ENCODE measurements at places on chromosomes 3 and 15.

GRCh38 chr15:62601777-62602545 lies 436.9 kb upstream of the C2CD4B start:
- no peak for DNase-seq

GRCh38 chr3:14256561-14257342 lies 78.1 kb downstream of the LSM3 start:
- DNase-seq: no peak

DNA sequence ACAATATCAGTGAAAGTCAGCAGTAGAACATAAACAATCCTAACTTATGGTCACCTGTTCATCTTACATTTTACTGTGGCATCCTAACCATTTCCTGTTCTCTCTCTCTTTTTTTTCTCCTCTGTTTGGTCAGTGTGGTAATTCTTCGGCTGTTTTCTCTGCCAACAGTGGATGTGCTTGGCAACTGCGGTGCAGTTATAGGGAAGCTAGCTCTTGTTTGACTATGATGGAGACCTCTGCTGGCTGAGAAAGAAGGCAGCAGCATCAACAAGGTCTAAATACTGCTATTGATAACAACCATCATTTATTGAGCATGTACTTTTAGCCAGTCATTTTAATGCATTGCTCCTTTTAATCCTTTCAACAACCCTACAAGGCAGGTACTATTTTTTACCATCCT lies 723 bp upstream of the DRD3 start:
- no peak for DNase-seq

DNA sequence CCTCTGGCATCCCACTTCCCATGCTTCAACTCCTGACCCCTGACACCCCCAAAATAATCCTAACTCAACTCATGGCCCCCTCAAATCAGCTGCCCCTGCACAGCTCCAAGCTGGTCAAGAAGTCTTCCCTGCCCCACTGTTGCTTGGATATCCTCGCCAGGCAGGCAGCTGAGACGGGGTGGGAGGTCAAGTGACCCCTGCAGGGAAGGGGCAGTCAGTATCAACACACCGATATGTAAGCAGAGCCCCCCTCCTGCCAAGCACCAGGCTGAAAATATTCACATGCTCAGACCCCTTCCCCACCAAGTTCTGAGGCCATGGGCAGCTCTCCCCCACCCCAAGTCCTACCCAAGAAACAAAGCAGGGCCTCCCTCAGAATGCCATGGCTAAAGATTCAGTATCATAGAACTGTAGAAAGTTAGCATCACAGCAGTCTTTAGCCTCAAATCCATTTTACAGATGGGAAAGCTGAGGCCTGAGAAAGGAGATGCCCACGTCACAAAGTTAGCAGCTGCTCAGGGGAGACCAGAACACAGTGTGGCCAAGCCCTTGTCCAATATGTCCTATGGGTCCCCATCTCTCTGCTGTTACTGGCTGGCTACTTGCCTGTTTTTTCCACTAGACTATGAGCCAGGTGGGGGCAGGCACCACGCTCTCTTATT lies 67.8 kb downstream of the SLC12A8 start:
- no peak for DNase-seq

GRCh38 chr15:31372635-31373091 lies 46.0 kb downstream of the KLF13 start:
- DNase-seq: peak; percentile 94

GRCh38 chr3:120353463-120353862 lies 4.3 kb upstream of the LRRC58 start:
- DNase-seq: no peak
